ENCODE measurements at places on chromosomes 4 and X.

GRCh38 chrX:38052096-38052495, 45.7 kb downstream of the SYTL5 start:
- DNase-seq, result no peak

- DNase-seq, result no peak
Observed at GRCh38 chrX:154321152-154321551, 25.6 kb downstream of the TKTL1 start.

DNA sequence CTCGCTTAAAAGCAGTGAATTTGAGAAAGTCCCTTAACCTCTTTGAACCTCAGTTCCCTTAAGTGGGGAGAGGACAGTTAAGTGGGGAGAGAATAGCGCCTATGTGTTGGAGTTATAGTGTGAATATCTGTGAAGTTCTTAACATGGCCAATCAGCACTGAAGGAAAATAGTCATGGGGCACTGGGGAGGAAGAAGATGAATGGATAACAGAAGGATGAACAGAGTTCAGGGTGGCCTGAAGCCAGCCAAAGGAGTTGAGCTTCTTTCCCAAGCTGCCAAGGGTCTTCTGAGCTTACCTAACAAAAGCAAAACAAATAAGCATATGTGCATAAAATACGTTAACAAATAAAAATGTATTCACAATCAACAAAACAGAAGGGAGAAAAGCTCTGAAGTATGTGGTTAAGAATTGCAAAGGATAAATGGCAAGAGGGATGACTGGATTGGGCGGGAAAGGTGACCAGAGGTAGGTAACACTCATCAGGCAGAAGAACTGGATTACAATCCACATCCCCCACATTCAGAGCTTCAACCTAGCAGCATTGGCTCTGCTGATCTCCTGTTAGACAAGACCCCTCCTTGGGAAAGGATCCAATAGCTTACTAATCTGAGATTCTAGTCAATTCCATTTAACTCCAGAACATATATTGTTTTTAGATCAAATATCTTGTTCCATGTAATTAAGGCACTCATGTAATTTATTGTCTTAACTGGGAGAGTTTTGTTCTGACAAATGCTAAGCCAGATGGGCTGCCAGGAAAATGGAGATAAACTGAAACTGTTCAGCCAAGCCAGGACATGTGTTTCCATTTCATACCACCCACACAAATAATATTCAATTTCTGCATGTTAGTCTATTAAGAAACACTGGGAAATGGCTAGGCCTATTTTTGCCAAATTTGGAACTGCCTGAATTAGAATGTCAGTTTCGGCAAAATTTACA, 221.2 kb downstream of the LDB2 start:
- DNase-seq, result no peak

GRCh38 chr4:108168671-108169523, at the start of gene LEF1:
Gene LEF1 (minus strand): TSS chr4:108168932. CDS start chr4:108167767, 1,165 bp downstream.
- DNase-seq, result peak; percentile 68

DNA sequence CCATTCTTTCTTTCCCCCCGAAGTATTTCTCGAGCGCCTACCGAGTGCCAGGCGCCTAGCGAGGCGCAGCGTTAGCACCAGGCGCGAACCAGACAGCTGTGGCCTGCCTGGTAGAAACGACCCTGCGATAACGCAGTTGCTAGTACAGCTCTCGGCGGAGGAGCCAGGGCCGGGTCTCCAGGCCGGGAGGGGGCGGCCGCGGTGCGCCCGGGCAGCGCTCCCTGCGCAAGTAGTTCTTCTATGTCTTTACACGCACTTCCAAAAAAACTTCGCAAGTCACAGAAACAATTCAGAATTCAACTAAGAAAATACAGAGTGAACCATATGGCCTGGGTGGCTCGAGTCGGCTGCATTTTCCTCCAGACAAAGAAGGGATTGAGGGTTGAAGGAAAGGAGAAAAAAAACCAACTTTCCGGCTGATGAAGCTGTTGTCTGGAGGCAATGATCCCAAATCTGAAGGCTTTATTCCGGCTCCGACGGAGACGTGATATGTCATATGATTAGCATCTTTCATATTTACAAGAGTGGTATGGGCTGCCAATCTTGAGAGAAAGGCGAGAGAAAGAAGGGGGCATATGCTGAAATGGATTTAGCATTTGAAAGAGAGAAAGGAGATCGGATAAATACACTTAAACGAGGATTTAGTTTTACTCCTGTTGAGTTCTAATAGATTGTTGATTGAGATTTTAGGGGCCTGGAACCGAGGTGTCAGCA, 7.2 kb upstream of the NEUROG2 start:
- no peak for DNase-seq

DNA sequence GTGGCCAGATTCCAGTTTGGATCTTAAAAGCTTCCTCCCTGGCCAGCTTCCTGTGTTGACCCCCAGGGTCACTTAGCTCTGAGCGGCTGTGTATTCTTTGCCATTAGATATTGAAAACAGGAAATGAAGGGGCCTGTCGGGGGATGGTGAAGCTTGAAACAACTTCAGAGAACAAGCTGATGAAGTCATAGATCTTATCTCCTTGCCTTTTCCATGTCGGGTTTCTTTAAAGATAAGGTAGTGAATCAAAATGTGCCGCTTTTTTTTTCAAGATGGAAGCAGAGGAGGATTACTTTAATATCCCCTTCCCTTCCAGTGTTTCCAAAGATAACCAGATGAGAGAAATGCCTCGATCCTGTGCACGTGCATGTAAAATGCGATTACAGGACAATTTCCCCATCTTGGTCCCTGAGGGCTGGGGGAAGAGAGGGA, 508.5 kb downstream of the MID1IP1 start:
- peak; percentile 42 for DNase-seq

GRCh38 chrX:155056877-155057792, 13.8 kb downstream of the CMC4 start:
- no peak for DNase-seq

DNA sequence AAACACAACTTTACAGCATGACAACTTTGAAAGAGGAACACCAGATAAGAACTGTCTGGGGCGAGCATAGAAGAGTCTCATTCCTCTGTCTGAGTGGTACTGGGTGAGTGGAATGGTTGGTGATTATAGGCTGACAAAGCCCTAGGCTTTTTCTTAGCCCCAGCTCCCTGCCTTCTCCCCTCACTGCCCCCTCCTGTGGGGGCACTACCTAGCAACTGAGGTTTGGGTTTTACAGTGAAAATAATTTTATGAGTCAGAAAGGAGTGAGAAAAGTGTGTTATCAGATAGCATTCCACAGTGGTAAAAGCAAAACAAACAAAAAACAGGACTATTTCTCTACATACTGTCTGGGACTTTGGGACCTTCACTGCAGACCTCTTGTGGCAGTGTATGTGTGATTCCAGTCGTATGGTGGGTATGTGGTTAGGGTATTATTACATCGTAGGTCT, 10.5 kb upstream of the TMEM165 start:
- no peak for DNase-seq

DNA sequence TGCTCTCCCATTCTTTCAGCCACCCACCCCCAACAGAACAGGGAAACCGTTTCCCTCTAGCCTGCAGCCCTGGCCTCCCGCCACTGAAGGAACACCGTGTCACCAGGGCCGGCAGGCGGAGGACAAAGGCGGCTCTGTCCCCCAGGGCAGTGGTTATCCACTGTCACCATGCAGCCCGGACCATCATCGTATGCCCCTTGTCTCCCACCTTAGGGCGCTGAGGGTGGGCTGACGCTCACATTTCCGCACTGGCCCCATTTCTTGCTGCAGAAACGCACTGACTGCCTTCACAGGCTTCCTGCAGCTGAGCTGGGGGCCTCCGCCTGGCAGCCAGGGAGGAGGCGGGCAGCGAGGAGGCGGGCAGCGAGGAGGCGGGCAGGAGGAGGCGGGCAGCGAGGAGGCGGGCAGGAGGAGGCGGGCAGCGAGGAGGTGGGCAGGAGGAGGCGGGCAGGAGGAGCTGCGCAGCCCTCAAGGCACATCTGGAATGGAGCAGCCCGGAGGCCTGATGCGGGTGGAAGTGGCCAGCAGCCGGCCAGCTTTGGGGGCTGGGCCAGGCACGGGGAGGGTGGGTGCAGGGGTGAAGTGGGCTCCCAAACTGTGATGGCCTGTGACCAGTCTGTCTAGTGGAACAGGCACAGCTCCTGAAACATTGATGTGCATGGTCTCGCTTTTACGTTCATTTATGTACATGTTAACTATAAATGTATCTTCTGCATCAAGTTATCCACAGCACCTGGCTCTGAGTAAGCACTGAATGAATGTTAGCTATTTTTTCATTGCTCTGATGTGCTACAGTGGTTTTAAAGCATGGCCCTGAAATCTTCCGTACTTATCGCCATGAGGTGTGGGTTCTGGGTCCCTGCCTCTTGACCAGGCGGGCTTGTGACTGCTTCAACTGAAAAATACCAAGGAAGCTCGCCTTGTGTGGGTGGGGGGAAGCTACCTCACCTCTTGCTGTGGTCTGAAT, 20.6 kb upstream of the KIAA0232 start:
- no peak for DNase-seq

- DNase-seq, result no peak
Observed at GRCh38 chrX:141814213-141814857, 23.8 kb upstream of the MAGEC3 start.

GRCh38 chr4:25103418-25103817, 56.8 kb downstream of the SEPSECS start:
- no peak for DNase-seq

- DNase-seq, result no peak
Observed at GRCh38 chr4:116469582-116469981, 615.8 kb downstream of the TRAM1L1 start.

- no peak for DNase-seq
Observed at GRCh38 chrX:7307720-7308119, 159.8 kb upstream of the PUDP start.

DNA sequence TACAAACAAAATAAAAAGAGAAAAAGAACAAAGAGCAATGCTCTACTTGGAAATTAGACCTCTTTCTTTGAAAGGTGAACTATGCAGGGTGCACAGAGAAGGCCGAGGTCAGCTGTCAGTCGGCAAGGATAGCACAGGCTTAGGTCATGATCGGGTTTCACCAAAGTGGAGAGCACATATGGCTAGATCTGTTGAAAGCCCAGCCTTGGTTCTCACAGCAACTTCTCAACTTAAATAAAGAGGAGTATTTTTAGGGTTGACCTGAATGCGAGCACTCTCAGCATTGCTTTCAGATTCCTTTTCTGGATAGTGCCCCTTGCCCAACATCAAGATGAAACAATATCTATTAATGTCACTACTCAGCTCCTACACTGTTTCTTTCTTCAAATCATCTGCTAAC, 122.9 kb upstream of the GPC4 start:
- DNase-seq, result no peak

- DNase-seq, result no peak
Observed at GRCh38 chr4:109649872-109650271, 53.4 kb downstream of the CASP6 start.

GRCh38 chrX:25049357-25049756, 33.6 kb upstream of the ARX start:
- DNase-seq, result no peak

DNA sequence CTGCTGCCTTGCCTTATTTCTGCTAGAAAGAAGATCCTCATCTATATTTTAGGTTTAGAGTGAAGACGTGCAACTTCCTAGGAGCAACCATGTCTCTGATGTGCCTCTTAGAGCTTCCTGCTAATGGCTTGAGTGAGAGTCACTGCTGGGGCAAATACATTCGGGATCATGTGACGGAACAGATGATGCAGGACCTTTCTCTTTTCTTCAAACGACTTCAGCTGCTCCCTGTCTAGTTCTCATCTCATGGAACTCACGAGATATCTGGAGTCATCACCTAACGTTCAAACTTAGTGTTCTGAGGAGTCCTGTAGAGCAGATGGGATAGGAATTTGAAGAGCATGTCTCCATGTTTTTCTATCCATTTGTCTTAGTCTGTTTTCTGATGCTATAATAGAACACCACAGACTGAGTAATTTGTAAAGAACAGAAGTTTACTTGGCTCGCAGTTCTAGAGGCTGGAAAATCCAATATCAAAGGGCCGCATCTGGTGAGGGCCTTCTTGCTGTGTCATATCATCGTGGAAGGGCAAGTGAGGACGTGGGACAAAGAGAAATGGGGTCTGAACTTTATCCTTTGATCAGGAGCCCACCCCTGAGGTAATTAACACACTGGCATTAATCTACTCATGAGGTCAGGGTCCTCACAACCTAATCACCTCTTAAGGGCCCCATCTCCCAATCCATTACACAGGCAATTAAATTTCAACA, 43.5 kb upstream of the SCRG1 start:
- DNase-seq, result no peak

DNA sequence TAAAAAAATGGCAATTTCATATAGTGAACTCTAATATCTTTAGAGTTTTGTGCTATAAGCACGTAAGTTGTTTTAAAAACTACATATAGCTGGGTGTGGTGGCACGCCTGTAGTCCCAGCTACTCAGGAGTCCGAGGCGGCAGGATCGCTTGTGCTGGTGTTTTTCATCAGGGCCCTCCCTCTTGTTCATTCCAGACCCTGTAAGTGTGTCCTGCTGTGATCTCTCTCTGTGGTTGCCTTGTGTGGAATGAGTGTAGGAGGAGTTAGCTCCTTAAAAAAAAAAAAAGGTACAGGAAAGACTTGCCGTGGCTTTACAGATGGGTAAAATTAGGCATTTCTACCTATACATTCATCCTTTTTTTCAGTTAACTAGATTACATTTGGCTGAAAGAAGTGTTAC, 35.4 kb downstream of the RBBP7 start:
- no peak for DNase-seq

DNA sequence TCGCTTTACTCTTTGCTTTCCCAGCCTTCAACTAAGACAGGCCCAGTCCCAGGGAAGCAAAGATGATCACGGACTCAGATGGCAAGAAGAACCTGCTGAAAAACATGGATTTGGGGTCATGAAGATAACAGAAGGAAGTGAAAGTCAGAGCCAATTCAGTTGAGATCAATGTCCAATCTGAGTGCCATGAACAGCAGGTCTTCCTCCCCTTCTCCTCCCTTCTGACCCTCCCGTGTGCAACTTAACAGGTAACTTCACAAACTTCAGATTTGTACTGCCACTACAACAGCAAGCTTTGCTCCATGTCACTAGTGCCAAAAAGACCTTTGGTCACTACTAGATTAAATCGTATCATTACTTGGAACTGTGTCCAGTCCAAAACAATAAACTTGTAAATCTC, 15.5 kb upstream of the SGMS2 start:
- no peak for DNase-seq

GRCh38 chr4:85409251-85409650, 65.7 kb upstream of the ARHGAP24 start:
- no peak for DNase-seq

GRCh38 chr4:76153356-76153755, 5.2 kb upstream of the NUP54 start:
- DNase-seq, result no peak

DNA sequence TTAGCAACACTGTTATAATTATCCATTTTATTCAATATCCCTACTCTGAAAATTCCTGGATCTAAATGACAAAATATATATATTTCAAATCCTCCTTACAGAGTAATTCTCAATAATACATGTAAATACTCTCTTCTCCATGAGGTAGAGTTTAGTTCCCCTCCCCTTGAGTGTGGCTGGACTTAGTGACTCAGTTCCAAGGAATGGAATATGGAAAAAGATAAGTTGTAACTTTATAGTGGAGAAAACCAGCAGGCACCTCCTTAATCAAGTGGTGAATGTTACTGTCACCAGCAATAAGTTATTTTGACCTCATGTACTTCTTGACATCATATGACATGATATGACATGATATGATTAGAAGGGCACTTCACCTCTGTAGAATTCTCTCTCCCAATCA, 302.0 kb downstream of the RAB28 start:
- DNase-seq, result no peak

- no peak for DNase-seq
Observed at GRCh38 chr4:2619459-2619858, 83.0 kb downstream of the FAM193A start.
